Stimulated activated CD8-positive, alpha-beta memory T cell treated with anti-CD3 and anti-CD28 coated beads, Interleukin-7, amount 100 ng/mL, for 4 hours (primary cell): ENCODE measurements at places on chromosomes 11 and 22.

DNA sequence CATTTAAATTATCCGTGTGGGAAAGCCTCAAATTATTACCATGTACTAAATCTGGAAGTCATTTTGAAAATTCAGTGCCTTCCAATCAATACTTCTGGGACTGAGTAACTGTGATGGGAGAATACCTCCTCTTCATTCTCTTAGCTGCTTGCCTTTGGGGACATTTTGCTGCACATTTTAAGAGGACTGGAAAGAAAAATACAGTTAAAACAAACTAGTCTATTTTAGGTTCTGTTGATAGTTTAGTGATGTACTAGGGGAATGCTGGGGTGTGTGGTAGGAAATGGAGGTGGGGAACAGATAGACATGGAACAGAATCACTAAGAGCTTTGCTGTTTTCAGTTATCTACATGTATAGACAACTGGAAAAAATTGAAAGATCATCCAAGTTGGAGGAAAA, 65.7 kb upstream of the APOA1 start:
- no peak for DNase-seq

GRCh38 chr11:33997584-33998251, 53.8 kb upstream of the CAPRIN1 start:
- no peak for DNase-seq

DNA sequence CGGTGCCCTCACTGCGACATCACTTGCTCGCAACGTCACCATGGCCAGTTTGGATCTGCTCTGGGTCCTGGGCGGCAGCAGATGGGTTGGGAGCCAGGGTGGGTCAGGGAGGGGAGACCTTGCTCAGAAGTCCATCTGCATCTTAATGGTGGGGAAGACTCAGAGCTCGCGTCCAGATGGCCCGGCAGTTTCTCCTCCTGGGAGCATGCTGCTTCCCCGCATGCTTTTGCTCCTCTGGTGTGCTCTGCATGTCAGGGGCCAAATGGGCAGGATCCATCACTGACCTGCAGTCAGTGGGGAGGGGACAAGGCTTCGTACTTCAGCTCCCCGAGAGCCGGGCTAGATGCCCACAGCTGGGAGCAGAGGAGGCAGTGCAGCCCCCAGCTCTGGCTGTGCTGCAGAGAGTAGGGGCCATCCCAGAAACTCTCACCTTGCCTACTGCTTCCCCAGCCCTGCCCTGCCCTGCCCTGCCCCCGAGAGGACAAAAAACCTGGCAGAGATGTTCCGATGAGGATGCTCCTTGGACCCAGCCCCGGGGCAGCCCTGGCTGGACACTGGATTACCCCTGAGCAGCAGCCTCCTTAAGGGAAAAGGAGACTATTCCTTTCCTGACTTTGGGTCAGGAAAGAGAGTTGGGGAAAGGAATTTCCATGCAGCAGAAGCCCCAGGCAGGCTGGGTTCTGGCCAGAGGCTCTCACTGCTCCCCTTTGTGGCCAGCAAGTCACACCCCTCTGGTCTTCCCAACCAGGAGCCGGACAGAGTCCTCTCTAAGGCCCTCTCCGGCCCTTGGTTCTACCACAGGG, 149.9 kb downstream of the PKNOX2 start:
- no peak for DNase-seq

DNA sequence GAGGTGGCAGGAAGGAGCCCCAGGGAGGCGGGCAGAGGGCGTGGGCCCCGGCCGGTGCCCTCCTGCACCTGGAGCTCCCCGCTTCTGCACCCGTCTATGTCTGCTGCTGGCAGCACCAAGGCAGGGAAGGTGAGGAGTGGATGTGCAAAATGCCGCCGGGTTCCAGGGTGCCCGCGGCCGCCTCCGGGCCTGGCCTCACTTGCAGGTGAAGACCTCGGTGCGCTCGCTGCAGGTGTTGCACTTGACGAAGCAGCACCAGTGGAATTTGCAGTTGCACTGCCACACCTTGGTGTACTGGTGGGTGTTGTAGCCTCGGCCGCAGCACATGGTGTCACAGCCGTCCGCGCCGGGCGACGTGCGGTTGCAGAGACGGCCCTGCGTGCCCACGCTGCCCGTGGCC, 54.3 kb downstream of the WNT7B start:
- DNase-seq: no peak

DNA sequence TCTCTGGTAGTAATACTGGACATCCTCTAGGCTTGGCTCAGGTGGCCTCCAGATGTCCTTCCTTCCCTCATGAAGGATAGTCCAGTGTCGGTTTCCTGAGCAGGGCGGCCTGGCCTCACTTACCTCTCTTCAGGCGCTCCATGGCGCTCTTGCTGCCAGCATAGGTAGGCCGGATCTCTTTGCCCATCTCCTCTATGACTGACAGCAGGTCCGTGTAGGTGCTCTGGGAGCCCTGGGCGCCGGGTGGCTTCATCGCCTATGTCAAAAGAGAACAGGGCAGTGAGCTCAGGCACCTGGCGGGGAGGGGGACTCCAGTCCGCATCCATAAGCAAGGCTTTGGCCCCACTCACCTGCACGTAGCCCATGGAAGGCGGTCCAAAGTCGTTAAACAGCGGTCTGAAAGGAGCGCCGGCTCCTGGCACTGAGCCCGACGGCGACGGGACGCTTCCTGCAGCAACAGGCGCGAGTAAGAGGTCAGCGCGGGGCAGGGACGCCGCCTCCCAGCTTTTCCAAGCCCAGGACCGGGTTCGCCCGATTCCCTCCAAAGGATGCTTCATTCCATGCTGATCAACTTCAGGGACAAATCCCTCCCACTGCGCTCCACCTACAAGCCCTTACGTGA, 609 bp downstream of the CDK2AP2 start:
- no peak for DNase-seq

GRCh38 chr11:134413043-134413825, 1.2 kb upstream of the B3GAT1 start:
- DNase-seq: no peak

DNA sequence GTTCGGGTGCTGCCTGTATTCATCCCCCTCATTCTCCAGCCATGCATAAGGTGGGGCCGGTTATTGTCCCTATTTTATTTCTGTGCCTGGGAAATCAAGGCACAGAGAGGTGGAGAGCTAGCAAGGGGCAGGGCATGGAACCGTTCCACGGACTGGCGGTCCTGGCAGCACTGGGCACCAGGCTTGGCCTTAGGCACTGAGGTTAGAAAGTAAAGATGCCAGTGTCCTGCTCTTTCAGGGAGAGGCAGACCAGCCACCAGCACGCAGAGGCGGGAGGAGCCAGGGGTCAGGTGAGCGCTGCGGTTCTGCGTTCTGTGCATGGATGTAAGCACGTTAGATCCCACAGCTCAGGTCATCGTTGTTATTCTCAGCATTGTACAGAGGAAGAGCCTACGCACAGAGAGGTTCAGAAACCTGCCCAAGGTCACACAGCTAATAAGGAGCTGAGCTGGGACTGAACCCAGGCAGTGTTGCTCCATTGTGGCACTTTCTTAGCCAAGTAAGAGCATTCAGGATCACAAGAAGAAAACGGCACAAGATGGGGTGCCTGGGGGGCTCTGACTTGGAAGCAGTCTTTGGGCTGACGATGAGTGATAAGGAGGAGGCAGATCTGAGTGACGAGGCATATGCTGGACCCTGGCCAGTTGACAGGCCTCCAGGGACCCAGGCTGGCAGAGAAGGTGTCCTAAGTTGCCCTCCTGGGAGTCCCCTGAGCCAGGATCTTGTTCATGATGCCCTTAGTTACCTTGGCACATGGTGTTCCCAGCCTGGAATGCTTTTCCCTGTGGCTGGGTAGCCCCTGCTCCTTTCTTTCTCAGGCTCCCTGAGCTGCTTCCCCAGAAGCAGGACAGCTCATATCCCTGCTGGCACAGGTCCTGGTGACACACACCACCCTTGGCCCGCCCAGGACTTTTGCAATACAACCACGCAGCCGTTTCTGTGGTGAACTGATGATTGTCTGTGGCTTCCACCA, 41.1 kb downstream of the OSBPL5 start:
- DNase-seq: no peak

DNA sequence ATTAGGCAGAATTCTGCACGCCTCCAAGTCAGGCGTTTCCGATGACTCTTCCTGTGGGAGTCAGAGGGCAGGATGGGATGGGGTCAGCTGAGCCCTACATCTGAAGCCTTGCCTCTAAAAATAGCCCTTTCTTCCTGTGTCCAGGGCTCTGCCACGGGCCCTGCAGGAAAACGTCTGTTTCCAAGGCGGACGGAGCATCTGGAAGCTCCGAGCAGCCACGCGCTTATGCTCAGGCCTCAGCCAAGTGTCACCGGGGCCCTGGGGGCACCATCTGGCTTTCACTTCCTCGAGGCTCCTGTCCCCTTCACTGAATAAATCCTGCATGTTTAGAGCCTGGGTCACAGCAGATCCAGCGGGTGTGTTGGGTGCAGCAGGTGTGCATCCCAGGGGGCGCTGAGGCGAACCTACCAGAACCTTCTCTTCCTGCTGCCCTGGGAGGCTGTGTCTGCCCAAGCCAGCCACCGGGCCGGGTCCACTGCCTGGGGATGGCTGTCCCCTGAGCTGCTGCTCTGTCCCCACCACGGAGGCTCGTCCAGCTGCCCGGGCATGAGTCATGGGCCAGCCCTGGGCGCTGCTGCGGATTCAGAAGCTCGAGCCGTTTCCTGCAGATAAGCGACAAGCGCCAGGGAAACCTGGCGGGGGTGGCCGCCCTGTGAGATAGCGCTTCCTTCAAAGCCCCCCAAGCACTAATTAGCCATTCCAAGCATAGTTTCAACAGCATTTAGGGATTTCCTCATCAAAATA, 32.0 kb upstream of the LINC01488 start:
- DNase-seq: no peak

- no peak for DNase-seq
Measured at GRCh38 chr22:46676881-46677280, 56.7 kb downstream of the GRAMD4 start.

DNA sequence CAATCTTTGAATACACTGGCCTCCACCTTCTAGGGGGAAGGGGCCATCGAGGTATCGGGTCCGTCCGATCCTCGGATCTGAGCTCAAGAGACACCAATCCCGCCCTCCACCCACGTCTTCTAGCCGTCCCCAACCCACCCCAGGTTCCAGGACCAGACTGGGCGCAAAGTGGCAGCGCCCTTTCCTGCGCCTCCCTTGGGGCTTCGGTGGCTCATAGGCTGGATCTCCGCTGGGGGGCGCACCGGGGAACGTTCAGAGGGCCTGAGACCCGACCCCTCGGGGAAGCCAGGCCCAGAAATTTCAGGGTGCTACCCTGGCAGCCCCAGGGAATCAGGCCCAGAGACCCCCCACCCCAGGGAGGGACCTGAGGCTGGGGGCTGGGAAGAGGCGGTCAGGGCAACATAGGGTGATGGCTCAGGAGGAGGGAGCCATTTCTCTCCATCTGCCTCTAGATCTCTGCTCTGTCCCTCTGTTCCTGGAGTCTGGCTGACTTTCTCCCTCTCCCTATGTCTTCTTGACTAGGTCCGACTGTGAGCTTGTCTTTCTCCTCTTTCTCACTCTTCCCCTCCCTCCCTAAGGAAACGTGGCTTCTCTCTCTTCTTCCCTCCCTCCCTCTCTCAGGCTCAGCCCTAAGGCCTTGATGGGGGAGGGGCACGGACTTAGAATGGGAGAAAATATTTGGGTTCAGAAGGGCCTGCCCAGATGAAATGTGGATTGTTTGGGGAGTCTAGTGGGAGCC, 1.1 kb downstream of the CREB3L1 start:
- DNase-seq: no peak

DNA sequence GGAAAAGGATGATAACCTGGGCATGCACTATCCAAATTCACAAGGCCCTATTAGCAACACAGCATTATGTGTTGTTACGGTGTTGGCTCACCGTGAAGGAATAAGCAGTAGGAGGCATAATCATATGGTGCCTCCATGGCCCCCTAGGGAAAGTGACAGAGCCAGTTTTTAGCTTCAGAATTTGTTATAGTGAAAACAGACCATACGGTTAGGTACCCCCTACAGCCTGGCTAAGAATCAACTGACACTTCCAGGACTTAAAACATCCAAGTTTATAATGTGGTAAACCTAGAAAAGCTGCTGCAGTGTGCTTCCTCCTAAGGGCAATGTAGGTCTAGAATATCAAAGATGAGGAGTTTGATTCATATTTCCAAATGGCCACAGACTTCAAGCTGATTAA, 30.4 kb downstream of the KIF18A start:
- no peak for DNase-seq

- no peak for DNase-seq
Measured at GRCh38 chr11:36931139-36931538, 333.1 kb upstream of the RAG2 start.

DNA sequence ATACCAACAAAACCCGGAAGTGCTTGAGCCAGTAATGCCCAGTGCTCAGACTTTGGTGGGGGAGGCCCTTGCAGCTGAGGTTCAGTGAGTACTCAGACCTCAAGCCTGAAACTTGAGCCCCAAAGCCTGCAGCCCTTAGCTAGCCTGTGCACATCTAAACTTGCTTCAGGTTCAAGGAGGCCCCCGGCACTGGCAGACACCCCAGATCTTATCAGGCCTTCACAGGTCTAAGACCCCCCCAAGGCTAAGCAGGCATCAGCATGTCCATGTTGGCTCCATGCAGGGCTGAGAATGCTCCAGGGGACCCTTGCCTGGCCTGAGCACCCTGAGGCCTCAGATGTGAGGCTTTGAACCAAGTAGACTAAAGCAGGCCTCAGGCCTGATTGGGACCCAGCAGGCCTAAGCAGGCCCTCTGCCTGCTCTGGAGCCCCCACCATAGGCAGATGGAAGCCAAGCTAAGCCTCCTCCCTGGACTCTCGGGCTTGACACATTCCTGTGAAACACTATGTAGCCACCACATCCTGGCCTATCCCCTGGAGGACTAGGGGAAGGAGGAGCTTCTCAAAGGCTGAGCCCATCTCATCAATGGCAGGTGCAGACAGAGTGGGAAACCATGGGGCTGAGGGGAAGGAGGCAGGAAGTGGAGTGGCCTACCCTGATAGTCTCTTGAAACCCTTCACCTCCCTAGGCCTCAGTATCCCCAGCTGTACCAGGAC, 1.2 kb upstream of the CASTOR1 start:
- no peak for DNase-seq

DNA sequence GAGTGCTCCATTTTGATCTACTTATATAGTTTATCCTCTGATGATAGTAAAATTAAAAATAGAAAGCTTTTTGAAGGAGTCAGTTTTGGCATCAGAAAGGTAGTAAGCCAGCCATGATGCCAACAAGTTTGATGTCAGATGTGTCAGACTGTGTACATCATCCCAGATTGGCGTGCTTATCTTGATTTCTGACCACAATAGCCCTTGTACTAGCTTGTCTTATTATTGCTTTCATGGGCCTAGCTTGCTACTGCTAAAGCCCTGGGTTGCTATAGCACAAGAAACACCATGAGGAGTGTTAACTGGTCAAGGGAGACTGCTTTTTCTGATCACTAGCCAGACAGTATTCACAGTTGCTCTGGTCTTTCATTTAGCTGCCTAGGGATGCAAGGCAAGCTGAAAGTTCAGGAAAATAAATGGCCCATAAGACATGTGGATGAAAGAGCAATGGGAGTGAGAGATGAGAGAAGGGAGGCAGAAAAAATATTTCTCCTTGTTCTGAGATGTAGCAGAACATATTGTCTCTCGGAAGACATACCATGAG, 1038.5 kb downstream of the JRKL start:
- DNase-seq: no peak

- no peak for DNase-seq
Measured at GRCh38 chr11:843818-844692, 1.4 kb downstream of the TSPAN4 start.

- no peak for DNase-seq
Measured at GRCh38 chr22:20808844-20809243, 34.9 kb downstream of the SERPIND1 start.
